ENCODE measurements at places on chromosomes 3 and 15.

DNA sequence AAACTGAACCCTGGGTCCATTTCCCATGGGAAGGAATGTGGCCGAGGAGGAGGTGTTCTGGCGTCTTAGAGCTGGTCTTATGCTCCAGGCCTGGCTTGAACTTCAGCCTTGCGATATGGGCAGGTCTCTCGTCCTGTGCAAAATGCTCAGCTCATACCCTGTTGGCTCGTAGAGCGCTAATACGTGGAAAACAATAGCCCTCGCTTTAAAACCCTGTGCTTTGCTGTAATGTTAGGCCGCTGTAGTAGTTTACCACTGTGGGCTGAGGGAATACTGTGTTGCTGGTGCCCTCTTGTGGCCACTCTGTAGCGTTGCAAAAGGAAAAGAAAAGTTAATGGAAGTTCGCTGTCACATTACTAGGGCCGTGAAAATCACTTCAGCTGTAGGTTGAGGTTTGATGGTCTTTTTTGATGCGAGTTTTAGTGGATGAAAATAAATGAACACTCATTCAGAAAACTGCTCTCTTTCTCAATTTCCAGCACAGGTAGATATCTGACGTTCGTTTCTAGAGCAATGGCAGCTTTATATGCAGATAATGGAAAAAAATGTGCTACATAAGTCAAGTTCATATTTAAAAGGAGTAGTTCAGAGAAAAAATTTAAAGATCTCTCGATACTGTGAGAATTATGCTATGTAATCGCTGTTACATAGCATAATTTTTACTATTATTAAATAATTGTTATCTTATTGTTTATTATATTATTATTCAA, 92.9 kb downstream of the MCTP2 start:
- DNase-seq: peak; percentile 44

GRCh38 chr3:33363113-33363800, 76.9 kb downstream of the UBP1 start:
- no peak for DNase-seq

DNA sequence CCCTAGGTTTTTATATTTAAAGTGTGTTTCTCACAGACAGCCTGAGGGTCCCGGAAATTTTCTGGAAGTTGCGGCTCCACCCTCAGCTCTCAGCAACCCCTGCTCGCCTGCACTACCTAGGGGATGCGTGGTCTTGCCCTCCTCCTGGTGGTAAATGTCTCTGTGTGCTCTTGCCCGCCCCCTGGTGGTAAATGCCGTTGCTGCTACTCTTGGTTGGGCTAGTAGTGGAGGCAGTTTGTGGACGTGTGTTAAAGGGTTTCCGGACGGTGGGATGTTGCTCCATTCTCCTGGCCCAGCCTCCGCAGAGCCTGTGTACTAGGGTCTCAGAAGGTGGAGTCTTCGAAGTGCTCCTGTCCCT, 27.4 kb downstream of the STOML1 start:
- DNase-seq: peak; percentile 76

DNA sequence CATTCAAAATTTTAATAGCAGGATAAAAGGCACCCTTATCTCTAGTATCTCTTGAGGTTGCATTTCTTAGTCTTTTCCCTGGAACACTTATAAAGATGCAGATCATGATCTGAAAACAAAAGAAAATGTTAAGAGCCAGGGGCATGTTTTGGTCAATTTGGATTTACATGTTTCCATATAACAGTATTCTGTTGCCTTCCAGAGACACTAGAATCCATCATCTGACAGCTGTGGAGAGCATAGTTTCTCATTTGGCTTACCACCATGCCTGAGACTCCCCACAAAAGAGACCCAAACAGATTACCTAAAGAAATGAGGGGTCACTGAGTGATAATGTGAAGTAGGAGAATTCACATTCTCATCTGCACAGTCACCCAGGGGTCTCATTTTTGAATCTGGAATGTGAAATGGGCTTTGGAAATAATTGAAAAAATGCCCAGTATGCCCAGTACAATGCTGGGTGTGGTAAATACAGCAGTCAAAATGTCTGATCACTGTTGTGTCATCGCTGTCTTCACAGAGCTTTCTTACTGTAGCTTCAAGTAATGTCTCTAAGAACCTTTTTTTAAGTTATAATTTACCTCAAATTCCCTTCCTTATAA, 79.9 kb upstream of the ZBTB20 start:
- no peak for DNase-seq

DNA sequence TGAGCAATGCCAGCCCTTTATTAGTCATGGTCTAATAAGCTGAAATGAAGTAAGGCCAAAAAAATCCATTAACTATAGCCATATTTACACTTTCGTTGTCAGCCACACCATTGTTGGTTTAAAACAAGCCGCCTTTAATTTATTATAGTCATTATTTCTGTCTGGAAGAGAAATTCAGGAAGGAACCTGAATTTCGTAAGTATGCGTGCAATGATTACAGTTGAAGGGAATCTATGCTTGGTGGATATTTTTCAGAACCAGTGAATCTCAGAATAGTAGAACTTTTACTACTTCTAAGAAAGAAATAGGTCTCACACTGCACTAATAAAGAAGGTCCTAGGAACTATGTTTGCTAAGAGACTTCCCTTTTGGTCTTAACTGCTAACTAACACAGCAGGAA, 59.1 kb downstream of the FAM43A start:
- DNase-seq: no peak

DNA sequence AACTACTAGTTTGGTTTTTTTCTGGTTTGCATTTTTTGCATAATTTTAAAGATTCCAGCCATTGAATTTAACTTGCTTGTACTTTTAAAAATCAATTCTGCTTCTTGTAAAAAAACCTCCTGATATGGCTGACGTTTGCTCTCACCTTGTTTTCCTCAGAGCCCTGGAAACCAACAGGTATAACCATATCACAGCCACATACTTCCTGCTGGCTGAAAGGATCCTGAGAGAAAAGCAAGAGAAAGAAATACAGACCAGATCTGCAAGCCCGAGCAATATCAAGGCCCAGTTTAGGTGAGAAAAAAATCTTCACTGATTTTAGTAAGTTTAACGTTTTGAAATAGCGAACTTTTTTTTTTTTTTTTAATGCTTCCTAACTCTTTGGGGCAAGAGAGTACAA, 56.8 kb downstream of the SNRK start:
- DNase-seq: no peak

- DNase-seq: no peak
Measured at GRCh38 chr3:20458994-20459716, 273.1 kb upstream of the SGO1 start.

- DNase-seq: no peak
Measured at GRCh38 chr15:60889006-60889405, 340.1 kb downstream of the RORA start.

GRCh38 chr3:13539671-13540070, 9.3 kb upstream of the FBLN2 start:
- DNase-seq: no peak

DNA sequence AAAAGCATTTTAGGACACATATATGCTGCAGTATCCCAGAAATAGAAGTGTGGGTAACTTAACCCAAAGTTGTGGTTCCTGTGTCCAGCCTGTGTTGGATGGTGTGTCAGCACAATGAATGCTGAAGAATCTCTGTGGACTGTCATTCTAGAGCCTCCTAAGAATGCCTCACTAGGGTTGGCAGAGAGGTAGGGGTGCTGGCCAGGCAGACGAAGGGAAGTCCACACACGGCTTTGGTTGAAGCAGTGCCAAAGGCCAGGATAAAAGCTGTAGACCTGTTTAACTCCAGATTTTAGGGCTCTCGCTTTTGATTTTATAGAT, 43.7 kb upstream of the TIPARP start:
- DNase-seq: no peak

- DNase-seq: no peak
Measured at GRCh38 chr3:155609586-155609985, 135.3 kb downstream of the PLCH1 start.

DNA sequence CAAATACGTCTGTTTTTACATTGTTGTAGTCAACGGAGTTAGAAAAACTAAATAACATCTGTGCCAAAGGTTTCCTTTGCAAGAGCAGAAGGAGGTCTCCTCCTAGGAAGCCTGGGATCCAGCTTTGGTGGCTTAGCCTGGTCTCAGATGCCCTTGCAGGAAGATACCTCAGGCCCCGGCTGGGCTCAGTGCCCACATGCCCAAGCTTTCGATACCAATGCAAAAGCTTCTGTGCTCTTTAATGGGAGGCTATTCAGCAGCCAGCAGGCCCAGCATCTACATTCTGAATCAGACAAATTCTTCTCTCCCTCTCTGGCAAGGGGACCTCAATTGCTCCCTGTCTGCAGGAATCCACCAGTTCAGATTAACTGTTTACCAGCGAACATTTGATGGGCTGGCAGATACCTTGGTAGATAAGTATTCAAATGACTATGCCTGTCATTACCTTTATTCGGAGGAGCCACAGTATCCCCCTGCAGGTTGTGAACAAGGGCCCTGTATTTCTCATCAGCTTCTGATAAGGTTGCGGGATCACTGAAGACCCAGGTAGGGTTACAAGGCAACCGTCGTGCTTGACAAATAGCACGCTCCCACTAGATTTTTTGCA, 180.1 kb upstream of the KBTBD8 start:
- no peak for DNase-seq

DNA sequence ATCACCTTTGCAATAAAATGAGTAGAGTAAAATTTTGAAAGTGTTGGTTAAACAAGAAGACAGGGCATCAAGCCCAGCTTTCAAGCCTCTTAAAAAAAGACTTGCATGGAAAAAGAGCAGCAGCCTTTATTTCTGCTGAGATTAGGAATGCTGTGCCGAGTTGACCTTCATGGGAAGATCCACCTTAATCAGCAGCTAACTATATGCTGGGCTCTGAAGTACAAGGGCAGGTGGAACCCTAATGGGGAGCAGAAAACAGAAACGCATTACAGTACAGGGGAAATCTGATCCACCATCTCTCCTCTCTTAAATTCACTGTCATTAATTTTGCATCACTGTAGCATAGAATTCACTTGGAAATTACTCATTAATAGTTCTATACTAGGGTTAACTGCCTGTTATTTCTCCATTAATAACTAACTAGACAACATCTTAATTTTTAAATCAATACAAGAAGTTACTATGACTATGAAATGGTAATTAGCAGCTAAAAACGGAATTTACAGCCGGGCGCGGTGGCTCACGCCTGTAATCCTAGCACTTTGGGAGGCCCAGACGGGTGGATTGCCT, 133.6 kb downstream of the GHSR start:
- no peak for DNase-seq

DNA sequence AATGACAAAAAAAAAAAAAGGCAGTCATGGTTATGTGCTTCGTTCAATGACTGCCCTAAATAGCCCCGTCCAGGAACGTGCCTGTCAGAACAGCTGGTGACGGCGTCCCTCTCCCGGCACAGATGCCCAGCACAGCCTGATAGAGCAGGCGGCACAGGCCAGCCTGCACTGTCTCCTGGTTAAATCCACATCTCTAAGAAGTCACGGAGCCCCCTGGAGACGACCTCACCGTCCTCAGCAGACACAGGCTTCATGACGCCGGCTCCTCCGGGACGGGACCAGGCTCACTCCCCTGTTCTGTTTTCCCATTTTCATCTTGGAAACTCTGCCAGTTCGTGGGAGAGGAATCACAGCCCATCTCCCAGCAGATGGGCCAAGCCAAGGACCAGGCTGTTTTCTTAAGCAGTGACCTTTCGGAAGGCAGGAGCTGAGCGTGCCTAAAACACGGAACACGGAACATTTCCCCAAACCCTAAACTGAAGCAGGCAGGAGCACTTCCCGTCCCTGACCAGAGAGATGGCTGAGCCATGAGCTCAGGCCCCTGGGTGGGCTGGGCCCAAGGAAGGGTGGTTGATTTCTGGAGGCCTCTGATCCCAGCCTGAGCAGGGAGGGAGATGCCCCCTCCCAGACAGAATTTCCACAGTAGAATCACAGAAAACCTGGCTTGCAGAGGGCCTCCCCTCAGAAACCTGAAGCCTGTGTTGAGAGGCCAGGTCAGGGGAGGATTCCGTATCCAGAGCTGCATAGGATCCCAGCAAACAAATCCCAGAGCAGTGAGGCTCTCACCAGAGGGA, 35.9 kb downstream of the ADCY5 start:
- no peak for DNase-seq

DNA sequence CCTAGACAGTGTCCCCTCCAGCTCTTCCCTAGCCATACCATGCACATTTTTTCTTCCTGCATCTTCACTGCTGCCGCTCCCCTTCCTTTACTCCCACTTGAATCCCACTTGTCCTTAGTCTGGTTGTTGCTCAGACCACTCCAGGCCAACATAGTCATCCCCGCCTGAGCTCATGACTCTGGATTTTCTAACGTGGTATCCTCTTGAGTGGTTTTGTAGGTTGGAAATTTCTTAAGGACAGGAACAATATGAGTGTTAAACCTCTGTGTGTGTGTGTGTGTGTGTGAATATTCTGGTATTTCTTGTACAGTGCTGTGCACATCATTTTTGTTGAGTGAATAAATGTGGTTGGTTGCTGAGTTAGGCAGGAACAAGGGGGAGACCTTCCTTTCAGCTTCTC, 3.1 kb downstream of the BAHD1 start:
- no peak for DNase-seq

- no peak for DNase-seq
Measured at GRCh38 chr15:95528920-95529319, 801.6 kb upstream of the NR2F2 start.

GRCh38 chr3:79994397-79994796, 226.6 kb upstream of the ROBO1 start:
- DNase-seq: no peak

GRCh38 chr3:13130464-13131193, 57.4 kb upstream of the IQSEC1 start:
- DNase-seq: no peak

GRCh38 chr15:66581972-66582537, 16.3 kb upstream of the LCTL start:
- no peak for DNase-seq

- no peak for DNase-seq
Measured at GRCh38 chr3:125168711-125169393, 43.7 kb downstream of the SLC12A8 start.

GRCh38 chr3:4824926-4825325, 154.3 kb upstream of the BHLHE40 start:
- DNase-seq: no peak

GRCh38 chr3:171654809-171655208, 155.5 kb downstream of the PLD1 start:
- DNase-seq: no peak

GRCh38 chr3:149233323-149233722, 11.7 kb upstream of the CP start:
- DNase-seq: no peak

DNA sequence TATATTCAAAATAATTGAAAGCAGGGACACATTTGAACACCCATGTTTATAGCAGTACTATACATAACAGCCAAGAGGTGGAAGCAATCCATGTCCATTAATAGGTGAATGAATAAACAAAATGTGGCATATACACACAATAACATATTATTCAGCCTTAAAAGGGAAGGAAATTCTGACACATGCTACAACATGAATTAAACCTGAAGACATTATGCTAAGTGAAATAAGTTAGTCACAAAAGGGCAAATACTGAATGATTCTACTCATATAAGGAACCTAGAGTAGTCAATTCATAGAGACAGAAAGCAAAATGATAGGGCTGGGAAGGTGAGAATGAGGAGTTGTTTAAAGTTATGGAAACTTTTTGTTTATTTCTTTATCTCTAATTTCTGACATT, 40.9 kb downstream of the SNTN start:
- no peak for DNase-seq

Data from activated T-cell treated with anti-CD3 and anti-CD28 coated beads for 24 hours (primary cell).